ENCODE measurements at places on chromosomes 11 and 22. TPM values are rescaled to one million over a fixed set of nuclear protein-coding genes. Genes with fewer than 3 reads are reported as not detected.

The CHCHD10 gene
- total RNA-seq: 21.5 TPM

The DUSP8 gene
- total RNA-seq: 13.3 TPM

The RASL10A gene
- not detected for total RNA-seq

The C22orf42 gene
- total RNA-seq: not detected

The OR4A16 gene
- not detected for total RNA-seq

The HTR3B gene
- not detected for total RNA-seq

The CHEK1 gene
- total RNA-seq: 5.2 TPM

The NXF1 gene
- total RNA-seq: 38.2 TPM

The SLC22A9 gene
- total RNA-seq: not detected

The TMEM126A gene
- not detected for total RNA-seq

The VPREB3 gene
- total RNA-seq: not detected

The DNHD1 gene
- total RNA-seq: 47.9 TPM

GRCh38 chr22:20192972-20193760 lies 42.3 kb upstream of the CCDC188 start:
- no peak overlapping the region for H3K27ac ChIP-seq
- no peak for DNase-seq
- H3K27me3 ChIP-seq: no peaks in the 10 kb centered on the region
- H3K4me3 ChIP-seq: no peak overlapping the region
- H3K36me3 ChIP-seq: no peaks in the 10 kb centered on the region

GRCh38 chr11:6625156-6625831 lies 6.1 kb upstream of the TPP1 start:
- DNase-seq: no peak
- H3K4me3 ChIP-seq: no peak overlapping the region
- no peak overlapping the region for H3K27ac ChIP-seq
- no peaks in the 10 kb centered on the region for H3K27me3 ChIP-seq

- H3K4me3 ChIP-seq: no peak overlapping the region
- peaks cover 1% of the 10 kb centered on the region for H3K4me1 ChIP-seq
- H3K27me3 ChIP-seq: no peaks in the 10 kb centered on the region
- no peak for DNase-seq
Measured at GRCh38 chr22:31652088-31652487, 9.9 kb downstream of the PISD start.

GRCh38 chr11:101433151-101433550 lies 150.7 kb downstream of the TRPC6 start:
- H3K27ac ChIP-seq: no peak overlapping the region
- no peak for DNase-seq
- H3K36me3 ChIP-seq: no peaks in the 10 kb centered on the region

DNA sequence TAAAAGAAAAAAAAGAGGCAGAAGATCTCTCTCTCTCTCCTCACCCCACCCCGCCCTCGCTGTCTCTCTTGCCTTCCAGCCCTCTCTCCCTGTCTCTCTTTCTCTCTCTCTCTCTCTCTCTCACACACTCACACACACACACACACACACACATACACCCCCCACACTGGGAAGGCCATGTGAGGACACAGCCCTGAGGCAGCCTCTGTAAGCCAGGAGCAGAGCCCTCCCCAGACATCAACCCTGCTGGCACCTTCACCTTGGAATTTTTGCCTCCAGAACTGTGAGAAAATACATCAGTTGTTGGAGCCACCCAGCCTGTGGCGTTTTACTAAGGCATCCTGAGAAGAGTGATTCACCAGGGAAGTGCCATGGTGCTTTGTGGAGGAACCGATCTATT lies 14.7 kb downstream of the APOL3 start:
- no peak for DNase-seq
- no peaks in the 10 kb centered on the region for H3K27me3 ChIP-seq
- no peak overlapping the region for H3K27ac ChIP-seq
- H3K4me1 ChIP-seq: peaks cover 10% of the 10 kb centered on the region
- H3K36me3 ChIP-seq: no peaks in the 10 kb centered on the region

DNA sequence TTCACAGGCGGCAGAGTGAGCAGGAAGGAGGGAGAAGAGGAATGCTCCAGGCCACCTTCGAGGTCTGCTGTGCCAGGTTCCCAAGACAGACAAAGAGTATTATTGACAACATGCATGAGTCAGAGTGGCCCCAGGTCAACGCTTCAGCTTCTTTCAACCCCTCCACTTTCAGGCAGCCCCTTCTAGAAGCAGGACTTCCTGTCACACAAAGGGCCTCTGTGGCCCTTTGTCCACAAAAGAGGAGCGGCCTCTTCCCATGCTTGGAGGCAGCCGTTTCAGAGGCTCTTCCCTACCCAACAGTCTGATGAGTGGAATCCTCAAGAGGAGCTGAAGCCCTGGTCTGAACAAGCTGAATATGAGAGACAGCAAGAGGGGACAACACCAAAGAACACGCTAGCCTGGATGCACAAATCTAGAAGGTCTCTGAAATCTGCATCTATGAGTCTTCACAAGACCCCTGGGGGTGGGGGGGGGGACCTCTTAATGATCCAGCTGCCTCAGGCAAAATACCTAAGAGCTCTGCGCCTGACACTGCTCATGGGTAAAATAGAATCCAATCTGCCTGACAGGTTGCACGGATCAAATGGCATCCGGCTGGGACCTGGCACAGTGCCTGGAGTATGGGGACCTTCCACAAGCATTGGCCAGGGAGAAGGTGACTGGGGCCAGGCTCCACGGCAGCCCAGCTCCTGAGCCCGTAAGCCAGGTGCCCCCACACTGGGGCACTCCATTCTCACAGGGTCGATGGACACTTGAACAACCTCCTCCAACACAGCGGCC lies 67.5 kb downstream of the PACSIN2 start:
- peaks cover 49% of the 10 kb centered on the region for H3K4me1 ChIP-seq
- no peak for DNase-seq
- H3K27ac ChIP-seq: peak overlapping the region; percentile 27
- H3K36me3 ChIP-seq: no peaks in the 10 kb centered on the region

- no peaks in the 10 kb centered on the region for H3K36me3 ChIP-seq
- H3K4me3 ChIP-seq: no peak overlapping the region
- no peaks in the 10 kb centered on the region for H3K27me3 ChIP-seq
- H3K27ac ChIP-seq: no peak overlapping the region
- no peaks in the 10 kb centered on the region for H3K4me1 ChIP-seq
Measured at GRCh38 chr11:130383344-130384211, 44.8 kb downstream of the ADAMTS8 start.

- no peaks in the 10 kb centered on the region for H3K36me3 ChIP-seq
- H3K27me3 ChIP-seq: no peaks in the 10 kb centered on the region
- H3K4me1 ChIP-seq: no peaks in the 10 kb centered on the region
- no peak overlapping the region for H3K27ac ChIP-seq
- no peak for DNase-seq
Measured at GRCh38 chr22:29860006-29860766, 22.1 kb upstream of the ASCC2 start.

- no peak overlapping the region for H3K27ac ChIP-seq
- peaks cover 15% of the 10 kb centered on the region for H3K27me3 ChIP-seq
- peaks cover 11% of the 10 kb centered on the region for H3K4me1 ChIP-seq
- H3K36me3 ChIP-seq: no peaks in the 10 kb centered on the region
- H3K4me3 ChIP-seq: no peak overlapping the region
Measured at GRCh38 chr22:50731811-50732624, 6.0 kb upstream of the ACR start.

- H3K27me3 ChIP-seq: no peaks in the 10 kb centered on the region
- no peak overlapping the region for H3K27ac ChIP-seq
- H3K4me1 ChIP-seq: peaks cover 4% of the 10 kb centered on the region
- H3K36me3 ChIP-seq: no peaks in the 10 kb centered on the region
- H3K4me3 ChIP-seq: no peak overlapping the region
- DNase-seq: no peak
Measured at GRCh38 chr11:95886462-95886861, 37.4 kb downstream of the MTMR2 start.

DNA sequence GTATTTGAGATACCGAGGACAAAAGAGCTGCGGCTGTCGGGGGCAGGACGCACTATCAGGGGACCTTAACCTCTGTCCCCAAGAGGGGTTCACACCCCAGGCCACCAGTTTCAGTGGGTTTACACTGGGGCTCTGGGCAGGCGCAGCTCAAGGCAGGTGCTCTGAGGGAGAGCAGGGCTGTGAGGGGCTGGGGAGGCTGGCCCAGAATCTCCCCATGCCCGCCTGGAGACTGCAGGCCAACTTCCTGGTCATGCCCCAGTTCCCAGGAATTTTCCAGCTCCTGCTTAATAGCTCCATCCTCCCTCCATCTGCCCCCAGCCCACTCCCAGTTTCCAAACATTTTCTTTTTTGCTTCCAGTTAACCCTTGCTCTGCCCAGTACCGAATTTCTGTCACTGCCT lies 7.6 kb upstream of the PGA3 start:
- no peak overlapping the region for H3K27ac ChIP-seq
- no peaks in the 10 kb centered on the region for H3K36me3 ChIP-seq
- no peak overlapping the region for H3K4me3 ChIP-seq
- peaks cover 7% of the 10 kb centered on the region for H3K27me3 ChIP-seq
- no peak for DNase-seq

GRCh38 chr11:114440121-114440860 lies 1.0 kb downstream of the REXO2 start:
- peak overlapping the region; percentile 94 for H3K4me3 ChIP-seq
- peak overlapping the region; percentile 90 for H3K27ac ChIP-seq
- no peaks in the 10 kb centered on the region for H3K36me3 ChIP-seq
- no peaks in the 10 kb centered on the region for H3K27me3 ChIP-seq
- peaks cover 22% of the 10 kb centered on the region for H3K4me1 ChIP-seq

- H3K4me1 ChIP-seq: no peaks in the 10 kb centered on the region
- H3K4me3 ChIP-seq: no peak overlapping the region
- DNase-seq: no peak
Measured at GRCh38 chr11:115389790-115390189, 114.4 kb downstream of the CADM1 start.

GRCh38 chr22:43850529-43850928 lies 11.8 kb downstream of the SULT4A1 start:
- no peak overlapping the region for H3K27ac ChIP-seq
- H3K4me1 ChIP-seq: no peaks in the 10 kb centered on the region
- no peak for DNase-seq
- H3K36me3 ChIP-seq: no peaks in the 10 kb centered on the region
- no peak overlapping the region for H3K4me3 ChIP-seq

- H3K4me3 ChIP-seq: no peak overlapping the region
- H3K27me3 ChIP-seq: no peaks in the 10 kb centered on the region
- H3K27ac ChIP-seq: no peak overlapping the region
- no peaks in the 10 kb centered on the region for H3K36me3 ChIP-seq
- no peaks in the 10 kb centered on the region for H3K4me1 ChIP-seq
Measured at GRCh38 chr11:58286249-58286648, 18.2 kb upstream of the OR10W1 start.

DNA sequence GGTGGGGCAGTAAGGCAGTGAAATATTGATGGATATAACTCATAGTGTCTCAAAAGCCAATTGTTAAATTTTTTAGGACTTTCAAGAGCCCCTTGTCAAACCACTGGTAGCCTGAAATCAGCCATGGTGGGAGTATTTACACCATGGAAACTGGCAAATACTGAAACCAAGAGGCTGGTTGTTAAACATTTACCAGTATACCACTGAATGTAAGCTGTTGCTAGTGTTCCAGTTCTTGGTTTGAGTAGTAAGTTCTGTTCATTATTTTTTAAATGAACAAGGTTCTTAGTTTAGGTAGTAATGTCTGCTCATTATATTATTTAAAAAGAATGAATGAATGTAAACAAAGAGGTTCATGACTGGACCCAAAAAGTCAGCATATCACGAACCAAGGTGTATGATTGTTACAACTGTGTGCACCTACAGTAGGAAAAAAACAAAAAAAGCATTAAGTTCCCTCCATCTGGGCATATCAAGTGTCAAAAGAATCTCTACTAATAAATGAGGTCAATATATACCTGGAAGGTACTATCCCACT lies 4.5 kb upstream of the EIF3F start:
- no peak overlapping the region for H3K4me3 ChIP-seq
- H3K27ac ChIP-seq: no peak overlapping the region
- no peak for DNase-seq

DNA sequence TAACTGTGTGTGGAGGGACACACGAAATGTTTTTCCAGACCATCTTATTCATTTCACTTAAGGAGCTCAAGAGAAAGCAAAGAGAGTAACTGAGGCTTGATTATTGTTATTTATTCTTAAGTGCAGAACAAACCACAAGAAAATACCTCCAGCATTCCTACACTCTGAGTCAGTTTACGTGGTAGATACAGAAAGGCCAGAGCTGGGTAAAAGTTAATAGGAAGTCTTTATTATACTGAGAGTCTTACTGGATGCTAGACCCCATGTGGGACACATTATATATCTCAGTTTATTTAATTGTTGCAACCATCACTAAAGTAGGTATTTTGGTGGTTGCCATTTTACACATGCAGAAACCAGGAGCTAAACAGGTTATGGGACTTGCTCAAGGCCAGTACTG lies 261.4 kb upstream of the POU2AF2 start:
- no peaks in the 10 kb centered on the region for H3K27me3 ChIP-seq
- no peaks in the 10 kb centered on the region for H3K36me3 ChIP-seq
- no peak overlapping the region for H3K27ac ChIP-seq
- H3K4me3 ChIP-seq: no peak overlapping the region

GRCh38 chr11:126165757-126166156 lies 45.7 kb downstream of the RPUSD4 start:
- peaks cover 3% of the 10 kb centered on the region for H3K4me1 ChIP-seq
- peak; percentile 58 for DNase-seq
- no peaks in the 10 kb centered on the region for H3K36me3 ChIP-seq
- peaks cover 13% of the 10 kb centered on the region for H3K27me3 ChIP-seq
- peak overlapping the region; percentile 69 for H3K27ac ChIP-seq

DNA sequence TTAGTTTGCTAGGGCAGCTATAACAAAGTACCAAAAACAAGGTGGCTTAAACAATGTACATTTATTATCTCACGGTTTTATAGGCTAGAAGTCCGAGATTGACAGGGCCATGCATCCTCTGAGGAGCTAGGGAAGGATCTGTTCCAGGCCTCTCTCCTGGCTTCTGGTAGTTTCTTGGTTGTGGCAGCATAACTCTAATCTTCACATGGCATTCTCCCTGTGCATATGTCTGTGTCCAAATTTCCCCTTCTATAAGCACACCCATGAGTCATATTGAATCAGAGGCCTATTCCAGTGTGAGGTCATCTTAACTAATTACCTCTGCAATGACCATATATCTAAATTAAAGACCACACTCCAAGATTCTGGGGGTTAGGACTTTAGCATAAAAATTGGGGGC lies 31.3 kb upstream of the MMP13 start:
- no peak for DNase-seq
- H3K27ac ChIP-seq: no peak overlapping the region
- no peaks in the 10 kb centered on the region for H3K4me1 ChIP-seq

DNA sequence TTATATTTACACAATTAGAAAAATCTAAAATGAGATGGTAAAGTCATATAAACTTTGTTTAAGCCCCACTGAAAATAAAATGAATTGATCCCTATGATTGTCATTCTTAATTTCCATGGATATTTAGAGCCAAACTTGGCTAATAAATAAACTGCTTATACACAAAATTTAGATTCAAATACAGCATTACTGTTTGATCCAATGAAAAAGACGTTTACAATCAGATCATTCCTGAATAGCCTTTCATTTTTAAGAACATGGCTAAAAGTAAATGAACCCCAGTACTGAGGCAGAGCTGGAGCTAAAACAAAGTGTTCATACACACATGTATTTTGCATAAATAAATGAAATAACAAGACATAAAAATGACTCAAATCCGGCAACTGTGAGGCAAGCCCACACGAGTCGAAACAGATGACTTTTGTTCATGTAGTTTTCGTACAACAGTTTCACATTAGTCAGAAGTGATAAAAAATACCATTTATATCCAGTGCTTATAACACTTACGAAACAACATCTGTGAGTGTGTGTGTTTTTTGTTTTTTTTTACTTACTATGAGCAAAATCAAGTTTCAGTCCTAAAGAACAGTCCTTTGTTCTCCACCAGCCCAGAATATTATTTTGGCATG lies 386.5 kb downstream of the SOX6 start:
- no peak overlapping the region for H3K4me3 ChIP-seq
- H3K27ac ChIP-seq: peak overlapping the region; percentile 62
- H3K36me3 ChIP-seq: no peaks in the 10 kb centered on the region
- no peaks in the 10 kb centered on the region for H3K27me3 ChIP-seq
- DNase-seq: no peak

GRCh38 chr22:42830161-42830560 lies 26.9 kb downstream of the ARFGAP3 start:
- peaks cover 71% of the 10 kb centered on the region for H3K36me3 ChIP-seq
- no peaks in the 10 kb centered on the region for H3K4me1 ChIP-seq
- H3K27me3 ChIP-seq: no peaks in the 10 kb centered on the region
